AML-193 (cell line): ENCODE measurements at places on chromosomes 1 and 21.

GRCh38 chr1:56378341-56379070, 200.9 kb downstream of the PLPP3 start:
- no peak for DNase-seq

DNA sequence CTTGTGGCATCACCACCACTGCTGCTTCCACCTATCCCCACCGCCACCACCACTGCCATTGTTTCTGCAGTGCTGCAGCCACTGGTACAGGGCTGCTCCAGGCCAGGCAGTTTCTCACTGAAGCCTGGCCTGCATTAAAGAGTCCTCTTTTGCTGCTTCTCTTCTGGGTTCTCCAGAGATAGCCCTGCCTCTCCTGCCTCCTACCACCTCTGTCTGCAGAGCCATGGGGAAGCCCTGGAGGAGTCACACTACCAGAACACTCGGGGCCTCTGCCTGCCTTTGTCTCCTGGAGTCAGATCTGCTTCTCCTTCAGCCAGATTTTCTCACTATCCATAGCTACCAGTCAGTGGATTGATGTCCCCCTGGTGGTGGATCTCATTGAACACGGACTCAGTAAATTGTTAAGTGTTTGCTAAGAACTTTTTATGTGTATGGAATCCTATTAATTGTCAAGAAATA, 37.7 kb upstream of the DDAH1 start:
- DNase-seq: peak; percentile 18

GRCh38 chr1:185701650-185702049, 32.5 kb upstream of the HMCN1 start:
- no peak for DNase-seq

- DNase-seq: no peak
Measured at GRCh38 chr1:102531036-102531435, 534.3 kb upstream of the OLFM3 start.

- DNase-seq: no peak
Measured at GRCh38 chr1:201584471-201585092, 45.7 kb downstream of the NAV1 start.

- DNase-seq: no peak
Measured at GRCh38 chr21:36180963-36181362, 24.3 kb downstream of the DOP1B start.

- DNase-seq: no peak
Measured at GRCh38 chr1:248361121-248361715, at the start of gene OR2T4. TSS of gene OR2T4 (plus strand) at chr1:248361665. CDS start at chr1:248361665, 0 bp downstream.

DNA sequence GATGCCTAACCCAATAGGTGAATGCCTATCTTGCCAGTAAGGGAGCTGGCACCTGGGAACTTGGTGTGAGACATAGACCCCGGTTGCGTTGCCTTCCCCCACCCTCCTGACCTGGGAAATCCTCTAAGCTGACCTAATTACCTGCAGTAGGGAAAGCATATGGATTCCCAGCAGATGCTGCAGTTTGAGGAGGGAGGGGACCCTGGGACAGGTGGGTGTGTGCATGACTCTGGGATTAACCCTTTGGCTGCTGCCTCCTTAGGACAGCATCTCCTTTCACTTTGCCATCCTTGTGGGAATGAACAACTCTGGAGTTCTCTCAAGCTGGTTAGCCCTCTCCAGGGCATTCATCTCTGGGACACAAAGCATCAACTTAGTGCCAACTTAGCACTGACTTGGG, 16.4 kb upstream of the NFASC start:
- no peak for DNase-seq

- DNase-seq: no peak
Measured at GRCh38 chr21:20943561-20943997, 54.6 kb upstream of the NCAM2 start.

DNA sequence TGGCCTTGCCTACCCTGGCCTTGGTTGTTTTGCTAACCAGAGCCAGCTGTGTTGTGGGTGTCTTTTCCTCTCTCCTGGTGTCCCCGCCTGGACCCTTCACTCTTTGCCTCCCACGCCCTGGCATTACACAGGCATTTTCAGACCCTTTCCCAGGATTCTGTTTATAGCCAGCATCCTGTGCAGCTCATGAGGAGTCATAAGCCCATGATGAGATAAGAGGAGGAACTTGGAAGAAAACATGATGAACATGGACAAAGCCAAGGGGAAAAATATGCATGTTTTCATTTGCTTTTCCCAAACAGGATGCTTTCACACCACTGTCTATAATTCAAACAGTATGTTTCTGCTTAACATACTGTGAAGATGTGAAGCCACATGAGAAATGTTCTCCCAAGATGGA, 18.7 kb upstream of the WARS2 start:
- DNase-seq: no peak

- DNase-seq: no peak
Measured at GRCh38 chr1:101190441-101190840, 46.4 kb upstream of the S1PR1 start.

- no peak for DNase-seq
Measured at GRCh38 chr1:177950506-177950905, 19.4 kb downstream of the SEC16B start.

GRCh38 chr1:46556822-46557221, 5.4 kb upstream of the KNCN start:
- peak; percentile 35 for DNase-seq

- DNase-seq: no peak
Measured at GRCh38 chr1:212557739-212558692, 50.5 kb upstream of the ATF3 start.

- no peak for DNase-seq
Measured at GRCh38 chr1:101438359-101438758, 201.5 kb downstream of the S1PR1 start.

DNA sequence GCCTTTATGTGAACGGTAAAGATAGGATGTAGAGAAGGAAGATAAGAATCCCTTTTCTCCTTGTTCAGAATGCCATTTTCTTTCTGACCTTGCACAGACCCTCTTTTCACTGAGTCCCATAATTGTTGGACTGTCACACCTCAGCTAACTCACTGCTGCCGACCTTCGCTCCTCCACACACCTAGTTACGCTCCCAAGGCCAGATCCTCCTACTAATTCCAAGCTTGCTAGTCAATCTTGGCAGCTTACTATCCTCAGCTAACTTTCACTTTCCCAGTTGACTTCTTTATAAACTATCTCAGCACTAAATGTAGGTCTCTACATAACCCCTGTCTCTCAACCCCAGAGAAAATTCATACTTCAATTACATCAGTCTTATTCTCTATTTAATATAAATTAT, 471.8 kb upstream of the PRMT6 start:
- no peak for DNase-seq

DNA sequence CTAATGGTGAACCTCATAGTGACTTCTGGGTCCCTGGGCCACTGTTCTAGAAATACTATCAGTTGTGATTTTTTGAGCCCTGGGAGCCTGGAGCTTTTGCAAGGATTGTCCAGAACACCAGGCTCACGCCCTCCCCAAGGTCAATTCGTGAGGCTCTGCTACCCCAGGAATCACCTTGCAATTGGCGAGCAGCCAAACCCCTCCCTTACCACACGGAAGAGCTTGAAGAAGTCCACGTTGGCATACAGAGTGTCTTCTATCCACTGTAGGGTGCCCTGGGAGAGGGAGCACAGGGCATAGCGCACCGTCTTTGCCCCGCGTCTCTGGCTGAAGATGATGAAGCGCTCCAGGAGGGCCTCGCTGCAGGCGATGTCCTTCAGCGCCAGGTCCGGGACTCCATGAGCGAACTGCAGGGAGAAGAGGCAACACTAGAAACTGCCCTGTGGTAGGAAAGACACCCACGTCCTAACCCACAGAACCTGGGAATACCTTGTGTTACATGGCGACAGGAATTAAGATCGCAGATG, 22.3 kb downstream of the ABCA4 start:
- DNase-seq: no peak

- no peak for DNase-seq
Measured at GRCh38 chr1:80436851-80437250, 1363.9 kb upstream of the ADGRL2 start.

- DNase-seq: no peak
Measured at GRCh38 chr1:8164670-8165069, 138.6 kb upstream of the ERRFI1 start.

- no peak for DNase-seq
Measured at GRCh38 chr1:59318271-59318860, 21.5 kb downstream of the FGGY start.

DNA sequence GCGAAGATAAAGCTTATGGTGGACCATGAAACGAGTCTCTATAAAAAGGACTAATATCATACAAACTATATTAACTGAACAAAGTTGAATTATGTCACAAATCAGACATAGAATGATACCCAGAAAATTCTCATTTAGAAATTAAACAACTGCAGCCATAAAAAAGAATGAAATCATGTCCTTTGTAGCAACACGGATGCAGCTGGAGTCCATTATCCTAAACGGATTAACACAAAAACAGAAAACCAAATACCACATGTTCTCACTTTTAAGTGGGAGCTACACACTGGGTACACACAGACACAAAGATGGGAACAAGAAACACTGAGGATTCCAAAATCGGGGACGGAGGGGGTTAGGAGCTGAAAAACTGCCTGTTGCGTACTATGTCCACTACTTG, 11.5 kb downstream of the COP1 start:
- no peak for DNase-seq

DNA sequence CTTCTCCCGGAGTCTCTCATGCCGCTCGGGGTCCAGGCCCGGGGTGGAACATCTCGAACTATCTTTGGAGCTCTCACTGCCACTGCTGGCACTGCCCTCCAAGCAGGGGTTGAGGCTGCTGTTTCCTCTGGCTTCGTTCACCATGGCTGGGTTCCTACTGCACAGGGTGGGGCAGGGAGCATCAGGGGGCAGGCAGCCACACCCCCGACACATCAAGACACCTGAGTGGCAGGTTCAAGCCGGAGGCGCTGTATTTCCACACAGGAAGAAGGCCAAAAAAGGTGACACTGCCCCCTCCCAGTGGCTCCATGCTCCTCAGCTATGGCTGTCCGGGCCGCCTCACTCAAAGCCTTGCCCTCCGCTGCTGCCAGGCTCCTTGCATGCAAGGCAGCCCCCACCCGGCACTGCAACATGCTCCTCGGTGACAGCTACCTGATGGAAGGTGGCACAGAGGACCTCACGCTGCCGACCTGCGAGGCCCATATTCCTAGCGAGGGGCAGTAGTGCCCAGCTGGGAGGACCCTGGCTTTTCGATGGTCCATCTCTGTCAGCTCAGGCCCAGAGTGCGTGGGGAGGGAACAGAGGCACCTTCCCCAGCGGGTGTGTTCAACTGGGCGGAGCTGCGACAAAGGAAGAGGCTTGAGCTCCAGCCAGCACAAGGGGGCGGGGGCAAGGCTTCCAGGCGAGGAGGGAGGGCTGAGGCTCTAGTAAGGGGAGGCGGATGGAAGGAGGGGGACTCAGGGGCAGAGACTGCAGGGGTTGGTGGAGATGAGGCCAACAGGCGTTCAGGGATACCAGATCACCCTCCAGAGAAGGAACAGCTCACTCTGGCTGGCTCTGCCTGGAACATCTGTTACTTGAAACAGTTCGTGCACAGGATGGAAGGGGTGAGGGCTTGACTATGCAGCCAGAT, 2.5 kb downstream of the MTHFR start:
- peak; percentile 31 for DNase-seq

DNA sequence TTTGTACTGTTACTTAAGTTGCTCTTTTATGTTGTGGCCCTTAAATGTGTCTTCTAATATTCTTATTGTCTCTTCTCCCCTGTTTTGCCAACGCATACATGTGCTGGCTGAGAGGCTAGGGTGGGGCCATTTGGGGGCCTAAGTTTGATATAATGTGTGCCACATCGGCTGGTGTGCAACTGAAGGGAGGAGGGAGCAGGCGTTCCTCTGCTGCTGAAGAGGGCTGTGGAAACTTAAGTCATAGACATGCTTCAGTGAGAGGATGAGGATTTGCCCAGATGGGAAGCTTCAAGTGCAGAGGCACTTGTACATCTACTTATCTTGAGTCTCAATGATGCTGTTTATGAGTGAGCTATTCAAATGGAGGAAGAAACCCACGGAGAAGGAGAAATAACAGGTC, 630.6 kb downstream of the LMO4 start:
- no peak for DNase-seq

DNA sequence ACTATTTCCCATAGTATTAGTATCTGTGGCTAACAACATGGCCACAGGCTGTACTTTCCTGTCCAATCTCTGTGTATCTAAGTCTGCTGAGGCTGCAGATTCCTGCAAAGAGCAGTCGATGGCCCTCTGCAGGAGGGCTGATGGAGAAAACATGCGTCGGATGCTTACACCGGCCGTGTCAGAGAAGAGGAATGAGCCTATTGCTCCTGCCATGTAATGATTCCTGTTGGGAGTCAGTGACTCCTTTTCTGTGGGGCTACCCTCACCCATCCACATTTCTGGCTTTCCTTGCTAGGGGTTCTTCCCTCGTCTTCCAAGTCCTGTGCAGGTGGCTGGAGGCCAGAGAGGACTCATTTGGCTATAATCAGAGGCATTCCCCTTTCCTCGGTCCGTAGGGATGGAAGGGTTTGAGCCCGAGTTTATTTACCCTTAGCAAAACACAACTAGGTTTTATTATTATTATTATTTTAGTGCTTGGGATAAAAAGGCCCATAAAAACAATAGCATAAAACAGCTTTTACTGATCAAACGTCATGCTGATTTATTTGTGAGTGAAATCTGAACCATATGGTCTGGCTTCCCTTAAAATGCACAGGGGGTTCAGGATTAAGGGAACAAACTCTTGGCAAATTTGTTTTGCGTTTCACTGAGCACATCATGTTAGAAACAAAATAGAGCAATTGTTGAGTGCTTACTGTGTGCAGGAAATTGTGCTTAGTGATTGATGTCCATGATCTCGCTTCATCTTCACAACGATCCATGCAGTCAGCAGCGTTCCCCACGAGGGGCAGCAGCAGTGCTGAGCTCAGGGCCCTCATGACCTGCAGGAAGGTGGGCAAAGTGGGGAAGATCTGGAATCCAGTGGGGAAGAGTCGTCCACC, 70.8 kb downstream of the KIF26B start:
- DNase-seq: no peak

- DNase-seq: no peak
Measured at GRCh38 chr1:210237479-210237878, 4.9 kb downstream of the SERTAD4 start.

DNA sequence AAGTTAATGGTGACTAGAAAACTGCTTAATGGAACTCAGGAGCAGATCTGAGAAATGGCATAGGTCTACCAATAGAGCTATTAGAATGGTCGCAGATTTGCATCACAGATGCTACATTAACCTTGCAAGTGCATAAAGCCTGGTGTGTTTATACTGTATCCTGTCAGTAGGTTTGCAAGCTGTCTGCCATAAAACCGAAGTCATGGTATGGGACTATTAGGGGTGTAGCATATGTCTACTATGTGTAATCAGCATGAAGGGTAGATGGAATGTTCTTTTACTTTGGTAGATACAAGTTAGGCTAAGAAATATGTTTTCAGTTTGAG, 574.2 kb upstream of the ADGRL2 start:
- DNase-seq: no peak

DNA sequence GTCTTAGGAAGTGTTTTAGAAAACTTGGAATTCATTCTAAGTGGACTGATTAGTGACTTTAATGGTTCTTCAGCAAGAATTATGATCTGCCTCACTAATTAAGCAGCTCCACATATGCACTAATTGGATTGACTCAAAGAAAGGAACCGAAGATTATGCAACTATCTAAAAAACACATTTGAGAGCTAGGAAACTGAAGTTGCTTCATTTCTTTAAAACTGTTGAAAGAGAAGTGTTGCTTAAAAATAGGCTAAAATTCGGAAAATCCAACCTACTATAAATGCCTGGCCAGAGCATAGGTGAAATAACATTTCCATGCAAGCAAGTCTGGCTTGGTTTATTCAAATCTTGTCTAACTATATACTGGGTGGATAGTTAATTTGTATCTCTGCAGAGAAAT, 502.9 kb upstream of the ZRANB2 start:
- peak; percentile 81 for DNase-seq

GRCh38 chr1:56435434-56436262, 143.7 kb downstream of the PLPP3 start:
- no peak for DNase-seq
